ENCODE measurements at places on chromosomes 6 and 20.

- peak; percentile 95 for DNase-seq
Observed at GRCh38 chr6:446418-447366, 55.1 kb downstream of the IRF4 start.

DNA sequence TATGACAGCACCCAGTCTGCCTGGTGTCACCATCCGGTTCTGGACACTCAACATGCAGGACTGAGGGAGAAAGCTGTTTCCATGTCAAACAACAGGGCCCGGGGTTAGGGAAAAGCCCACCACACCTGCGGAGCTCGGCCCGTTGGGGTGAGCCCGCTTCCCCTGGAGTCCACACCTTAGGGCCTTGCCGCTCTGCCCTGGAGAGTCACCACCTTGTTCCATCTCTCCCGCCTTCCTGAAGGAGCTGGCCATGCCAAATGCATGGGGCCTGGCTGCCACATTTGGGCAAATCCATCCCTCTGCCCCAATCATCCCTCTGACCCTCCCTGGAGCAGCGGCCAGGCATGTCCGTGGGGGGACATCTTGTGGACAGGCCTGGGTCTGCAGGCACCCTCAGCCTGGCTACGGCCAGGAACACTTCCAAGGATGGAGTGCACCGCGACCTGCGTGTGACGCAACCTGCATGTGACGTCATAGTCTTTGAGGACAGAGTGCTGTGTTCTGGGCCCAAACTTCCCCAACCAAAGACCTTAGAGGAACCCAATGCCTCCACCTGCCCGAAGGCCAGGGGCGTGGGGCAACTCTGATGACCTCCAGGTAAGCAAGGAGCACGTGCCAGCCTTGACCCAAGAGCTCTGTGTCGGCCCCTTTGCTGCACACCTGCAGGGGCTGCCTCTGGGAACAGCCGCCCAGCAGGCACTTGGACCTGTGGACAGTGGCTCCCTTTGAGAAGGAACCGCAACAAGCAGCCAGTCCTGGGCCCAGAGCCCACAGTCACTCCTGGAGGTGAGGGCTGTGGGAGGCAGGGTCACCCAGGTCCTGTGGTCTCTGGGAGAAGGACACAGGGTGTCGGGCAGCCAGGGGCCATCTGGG, 1.7 kb downstream of the CABLES2 start:
- no peak for DNase-seq

DNA sequence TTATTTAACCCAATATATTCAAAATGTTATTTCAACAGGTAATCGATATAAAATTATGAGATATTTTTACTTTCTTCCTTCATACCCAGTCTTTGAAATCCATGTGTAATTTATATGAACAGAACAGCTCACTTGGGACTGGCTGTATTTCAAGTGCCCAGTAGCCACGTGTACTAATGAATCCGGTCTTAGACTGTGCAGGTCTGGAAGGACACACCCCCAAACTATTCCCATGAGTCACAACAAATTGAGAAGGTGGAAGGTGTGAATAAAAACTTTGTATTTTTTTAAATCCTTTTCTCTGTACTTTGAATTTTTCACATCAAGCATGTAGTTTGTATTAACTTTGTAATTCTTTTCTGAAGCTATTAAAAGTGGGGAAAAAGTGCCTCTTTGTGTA, 2.8 kb downstream of the UNC5CL start:
- no peak for DNase-seq

GRCh38 chr6:44742201-44742600, 354.7 kb downstream of the CDC5L start:
- no peak for DNase-seq

DNA sequence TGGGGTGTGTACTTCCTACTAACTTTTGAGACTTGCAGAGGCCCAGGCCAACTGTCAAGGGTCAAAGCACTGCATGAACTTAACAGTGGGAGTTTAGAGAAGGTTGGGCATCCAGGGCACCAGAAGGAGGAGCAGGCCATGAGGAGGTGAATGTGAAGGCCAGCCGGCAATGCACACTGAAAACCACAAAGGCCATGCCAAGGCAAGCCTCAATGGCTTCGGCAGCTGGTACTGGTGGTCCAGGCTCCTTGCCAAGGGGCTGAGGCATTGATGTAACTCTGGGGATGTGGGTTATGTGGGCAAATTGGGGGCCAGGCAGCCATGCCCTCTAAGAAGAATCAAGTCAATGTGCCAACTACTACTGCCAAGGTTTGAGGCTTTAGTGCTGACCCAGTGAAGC, 222.4 kb downstream of the UNC5CL start:
- DNase-seq: no peak

All from activated T-cell treated with anti-CD3 and anti-CD28 coated beads, Interleukin-2, amount 50 U/mL, for 72 hours (primary cell).